SJCRH30 (cell line): ENCODE measurements at places on chromosomes 12 and 14.

DNA sequence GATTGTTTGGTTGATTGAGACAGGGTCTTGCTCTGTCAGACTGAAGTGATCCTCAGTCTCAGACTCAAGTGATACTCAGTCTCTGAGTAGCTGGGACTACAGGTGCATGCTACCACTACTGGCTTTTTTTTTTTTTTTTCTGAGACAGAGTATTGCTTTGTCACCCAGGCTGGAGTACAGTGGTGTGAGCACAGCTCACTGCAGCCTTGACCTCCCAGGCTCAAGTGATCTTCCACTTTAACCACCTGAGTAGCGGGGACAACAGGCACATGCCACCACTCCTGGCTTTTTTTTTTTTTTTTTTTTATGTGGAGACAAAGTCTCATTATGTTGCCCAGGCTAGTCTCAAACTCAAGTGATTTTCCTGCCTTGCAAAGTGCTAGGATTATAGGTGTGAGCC lies 31.8 kb downstream of the CPSF2 start:
- DNase-seq = no peak

- DNase-seq = no peak
These were observed 12.1 kb downstream of the SNRPF start for GRCh38 chr12:95870897-95871296.

DNA sequence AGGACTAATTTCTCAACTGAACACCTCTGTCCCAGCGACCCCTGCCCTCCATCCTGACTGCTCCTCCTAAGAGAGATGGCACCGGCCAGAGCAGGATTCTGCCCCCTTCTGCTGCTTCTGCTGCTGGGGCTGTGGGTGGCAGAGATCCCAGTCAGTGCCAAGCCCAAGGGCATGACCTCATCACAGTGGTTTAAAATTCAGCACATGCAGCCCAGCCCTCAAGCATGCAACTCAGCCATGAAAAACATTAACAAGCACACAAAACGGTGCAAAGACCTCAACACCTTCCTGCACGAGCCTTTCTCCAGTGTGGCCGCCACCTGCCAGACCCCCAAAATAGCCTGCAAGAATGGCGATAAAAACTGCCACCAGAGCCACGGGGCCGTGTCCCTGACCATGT lies 756 bp downstream of the RNASE7 start:
- DNase-seq = no peak

DNA sequence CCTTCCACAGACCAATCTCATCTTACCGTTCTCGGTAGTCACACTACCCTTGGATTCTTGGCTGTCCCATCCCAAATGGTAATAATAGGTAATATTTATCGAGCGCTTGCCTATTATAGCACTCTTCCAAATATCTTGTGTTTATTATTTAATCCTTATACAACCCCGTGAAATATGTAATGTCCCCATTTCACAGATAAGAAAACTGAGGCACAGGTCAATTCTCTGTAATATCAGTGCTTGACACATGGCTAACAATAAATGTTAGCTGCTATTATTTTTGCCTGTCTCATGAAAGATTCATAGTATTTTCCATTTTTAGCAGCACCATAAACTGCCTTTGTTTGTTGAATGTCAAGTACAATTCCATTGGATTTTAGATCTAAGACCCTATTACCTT lies 4.5 kb downstream of the TMX1 start:
- DNase-seq = no peak

GRCh38 chr12:111488271-111488670 lies 82.5 kb downstream of the SH2B3 start:
- no peak for DNase-seq

- no peak for DNase-seq
These were observed 101.1 kb upstream of the FRMD6 start for GRCh38 chr14:51550636-51551035.

DNA sequence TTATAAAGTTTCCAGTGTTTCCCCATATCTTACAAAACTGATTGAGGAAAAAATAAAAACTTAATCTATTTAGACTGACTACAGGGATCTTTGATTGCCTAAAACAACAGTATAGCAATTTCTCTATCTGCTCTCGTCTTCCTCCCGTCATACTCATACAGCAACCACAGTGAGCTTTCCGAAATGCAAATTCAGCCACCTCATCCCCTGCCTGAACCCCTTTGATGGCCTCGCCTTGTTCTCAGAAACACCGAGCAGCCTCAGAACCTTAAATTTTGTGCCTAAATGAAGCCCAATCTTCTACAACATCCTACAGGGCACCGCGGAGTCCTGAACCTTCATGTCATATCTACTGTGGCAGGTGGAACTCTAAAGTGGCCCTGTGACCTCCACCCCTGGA lies 223.7 kb upstream of the TMEM132C start:
- DNase-seq = no peak

DNA sequence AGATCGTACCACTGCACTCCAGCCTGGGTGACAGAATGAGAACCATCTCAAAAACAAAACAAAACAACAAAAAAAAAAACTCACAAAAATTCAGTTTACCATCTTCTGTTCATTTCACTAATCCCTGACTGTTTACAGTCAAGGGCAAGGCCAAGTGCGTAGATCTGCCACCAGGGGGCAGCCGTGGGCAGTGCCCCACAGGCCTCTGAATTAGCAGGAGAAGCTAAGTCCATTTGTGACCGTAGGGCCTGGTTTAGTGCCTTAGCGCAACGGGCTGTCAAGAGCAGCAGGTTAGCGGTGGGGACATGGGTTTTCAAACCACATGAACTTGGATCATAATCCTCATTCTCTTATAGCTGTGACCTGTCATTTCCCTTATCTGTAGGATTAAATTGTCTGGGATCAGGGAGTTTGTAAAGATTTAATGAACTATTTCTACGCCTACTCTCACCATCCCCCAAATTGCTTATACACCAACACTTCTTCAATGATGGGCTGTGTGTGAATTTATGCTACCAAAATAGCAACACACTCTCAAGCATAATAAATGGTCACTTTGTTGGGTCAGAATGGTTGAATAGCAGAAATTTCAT lies 49.0 kb downstream of the KCTD10 start:
- DNase-seq = peak; percentile 70

DNA sequence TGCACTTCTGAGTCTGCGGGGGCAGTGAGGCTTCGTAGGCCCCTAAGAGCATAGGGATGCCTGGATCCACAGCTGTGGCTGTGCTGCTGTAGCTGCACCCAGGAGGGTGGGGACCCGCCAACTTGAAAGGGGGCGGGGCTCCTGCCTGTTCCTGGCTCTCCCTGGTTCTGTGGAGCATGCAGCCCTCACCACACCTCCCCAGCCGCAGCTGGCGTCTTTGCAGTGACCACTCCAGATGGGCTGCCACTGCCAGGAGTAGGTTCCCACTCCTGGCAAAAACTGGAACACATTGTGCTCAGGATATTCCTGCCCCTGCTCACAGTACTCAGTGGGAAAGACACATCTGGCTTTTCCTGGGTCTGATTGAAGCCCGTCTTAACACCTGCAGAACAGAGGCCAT lies 35.8 kb downstream of the TIMELESS start:
- peak; percentile 7 for DNase-seq

GRCh38 chr12:32091696-32092095 lies 15.0 kb upstream of the BICD1 start:
- no peak for DNase-seq

DNA sequence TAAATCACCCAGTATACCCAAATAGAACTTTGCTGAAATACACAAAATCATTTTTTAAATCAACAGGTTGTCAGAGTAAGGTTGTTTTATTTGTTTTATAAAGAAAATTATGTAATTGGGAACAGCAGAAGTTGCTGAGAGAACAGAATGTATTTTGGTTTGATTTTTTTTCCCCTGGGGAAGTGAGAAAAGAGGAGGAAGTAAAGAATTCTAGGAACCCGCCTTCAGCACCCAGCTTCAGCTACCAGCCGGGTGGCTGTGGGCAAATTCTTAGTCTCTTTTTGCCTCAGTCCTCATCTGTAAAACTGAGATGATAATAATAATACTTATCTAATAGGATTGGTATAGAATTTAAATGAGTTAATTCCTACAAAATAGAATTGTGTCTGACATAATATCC lies 119.4 kb downstream of the SRGAP1 start:
- DNase-seq = no peak

DNA sequence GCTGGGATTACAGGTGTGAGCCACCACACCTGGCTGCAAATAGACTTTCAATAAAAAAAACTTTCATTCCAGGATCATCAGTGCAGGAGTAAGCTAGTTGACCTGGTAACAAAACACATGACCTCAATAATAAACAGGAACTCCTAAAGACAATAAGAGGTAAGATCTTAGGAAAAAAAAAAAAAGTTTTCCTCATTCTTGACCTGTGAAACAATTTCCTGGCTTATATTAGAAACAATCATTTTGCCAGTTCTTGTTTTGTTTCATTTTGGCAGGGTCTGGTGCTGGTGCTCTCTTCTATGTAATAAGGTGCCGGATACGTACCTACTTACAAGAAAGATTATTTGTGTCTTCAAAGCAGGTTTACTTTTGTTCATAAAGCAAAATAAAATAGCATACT lies 90.6 kb upstream of the AMN1 start:
- DNase-seq = no peak

GRCh38 chr12:113392988-113393579 lies 10.6 kb downstream of the SDS start:
- peak; percentile 39 for DNase-seq

GRCh38 chr14:99664937-99665273 lies 19.2 kb upstream of the CYP46A1 start:
- no peak for DNase-seq

DNA sequence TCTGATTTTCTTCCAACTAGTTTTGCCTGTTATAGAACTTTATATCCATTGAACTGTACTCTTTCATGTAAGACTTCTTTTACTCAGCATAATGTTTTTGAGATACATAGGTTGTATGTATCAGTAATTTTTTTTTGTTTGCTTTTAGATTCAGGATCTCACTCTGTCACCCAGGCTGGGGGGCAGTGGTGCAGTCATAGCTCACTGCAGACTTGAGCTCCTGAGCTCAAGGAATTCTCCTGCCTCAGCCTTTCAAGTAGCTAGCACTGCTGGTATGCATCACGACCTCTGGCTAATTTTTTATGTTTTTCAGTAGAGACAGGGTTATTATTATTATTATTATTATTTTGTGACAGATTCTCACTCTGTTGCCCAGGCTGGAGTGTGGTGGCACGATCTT lies 65.0 kb upstream of the DDHD1 start:
- DNase-seq = peak; percentile 34

DNA sequence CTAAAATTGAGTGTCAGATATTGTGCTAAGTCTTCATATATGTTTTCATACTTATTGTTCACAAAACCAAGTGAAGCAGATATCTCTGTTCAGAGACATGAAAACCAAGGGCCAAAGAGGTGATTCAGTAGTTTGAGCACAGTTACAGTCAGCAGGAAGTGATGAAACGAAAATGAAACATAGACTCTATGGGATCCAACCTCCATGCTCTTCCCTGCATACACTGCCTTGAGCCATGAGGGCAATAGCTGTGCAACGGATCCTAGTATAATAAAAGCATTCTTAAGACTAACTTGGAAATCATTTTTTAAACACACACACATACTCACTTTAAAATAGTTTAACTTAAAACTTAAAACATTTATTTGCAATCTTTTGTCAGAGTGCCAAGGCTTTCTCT lies 27.9 kb downstream of the ESR2 start:
- no peak for DNase-seq

DNA sequence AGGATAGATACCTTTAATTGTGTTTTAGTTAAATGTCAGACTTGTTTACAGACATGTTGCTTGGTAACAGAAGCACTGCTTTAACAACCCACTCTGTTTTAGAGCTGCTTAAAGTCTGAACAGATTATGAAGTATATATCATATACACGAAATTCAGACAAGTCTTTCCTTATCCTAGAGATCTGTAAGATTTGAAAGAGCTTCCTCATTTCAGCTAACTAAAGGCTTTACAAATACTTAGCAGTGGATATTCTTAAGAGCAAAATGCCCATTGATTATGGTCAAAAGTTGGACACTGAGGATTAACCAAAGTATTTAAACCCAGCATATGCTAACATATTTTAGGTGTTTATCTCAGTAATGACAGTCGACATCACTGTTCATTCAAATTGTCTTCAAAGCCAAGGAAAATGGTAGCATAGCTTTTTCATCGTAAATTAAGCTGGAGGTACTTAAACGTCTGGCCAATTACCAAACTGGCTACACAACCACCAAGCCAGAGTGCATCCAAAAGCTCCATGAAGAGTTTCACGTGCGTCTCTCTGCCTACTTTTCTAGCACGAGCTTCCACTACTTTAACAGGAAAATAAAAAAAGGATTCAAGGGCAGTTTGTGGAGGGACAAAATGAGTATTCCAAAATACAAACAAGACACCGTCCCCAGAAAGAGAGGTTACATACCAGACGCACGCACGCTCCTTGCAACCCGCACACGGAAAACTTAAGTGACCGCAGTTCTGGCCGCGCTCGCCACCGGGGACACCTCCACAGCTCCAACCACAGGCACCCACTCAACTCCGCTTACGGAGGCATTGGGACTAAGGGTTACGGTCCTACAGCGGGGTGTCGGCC lies 565 bp downstream of the CEP83 start:
- peak; percentile 48 for DNase-seq

DNA sequence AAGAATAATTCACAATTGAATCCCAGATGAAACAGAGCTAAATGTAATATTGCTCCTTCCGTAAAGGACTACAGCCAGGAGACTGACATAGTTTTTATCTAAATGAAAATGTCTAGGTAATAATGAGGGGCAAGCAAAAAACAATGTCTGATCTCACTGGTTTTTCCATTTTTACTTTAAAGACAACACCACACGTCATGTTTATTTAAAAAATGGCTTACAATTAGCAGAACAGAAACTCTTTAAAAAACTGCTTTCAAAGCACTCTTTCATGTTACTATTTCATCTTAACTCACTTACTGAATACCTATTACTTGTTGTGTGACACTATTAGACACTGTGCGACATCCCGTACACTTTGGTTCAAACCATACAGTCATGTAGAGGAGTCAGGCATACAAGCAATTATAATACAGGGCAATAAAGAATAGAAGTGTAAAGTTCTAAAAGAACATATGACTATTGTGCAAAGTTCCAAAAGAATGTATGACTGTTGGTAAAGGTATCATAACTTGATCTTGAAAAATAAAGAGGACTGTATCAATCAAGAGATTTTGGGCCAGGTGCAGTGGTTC lies 9.1 kb downstream of the BTBD7 start:
- DNase-seq = no peak

GRCh38 chr12:113658006-113658655 lies 186.5 kb upstream of the LHX5 start:
- DNase-seq = no peak

DNA sequence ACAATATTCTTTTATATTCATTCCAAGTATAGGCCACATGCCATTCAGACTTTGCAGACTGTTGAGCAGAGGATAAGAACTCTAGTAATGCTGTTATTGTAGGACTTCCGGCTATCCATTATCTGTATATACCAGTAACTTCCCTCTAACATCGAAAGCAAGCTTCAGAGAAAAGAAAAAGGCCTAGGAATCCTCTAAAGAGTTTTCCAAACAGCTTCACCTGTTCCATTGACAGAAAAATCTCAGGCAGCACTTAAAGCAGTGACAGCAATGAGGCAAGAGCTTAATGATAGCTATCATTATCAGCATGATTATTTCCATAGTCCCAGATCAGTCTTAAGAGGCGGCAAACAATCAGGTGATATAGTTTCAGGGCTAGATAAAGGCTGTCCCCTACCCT lies 1.8 kb downstream of the CPNE8 start:
- DNase-seq = no peak
